Cerebellar nuclear complex (tissue), 1 donor: ENCODE measurements at places on chromosomes 13 and 19.

DNA sequence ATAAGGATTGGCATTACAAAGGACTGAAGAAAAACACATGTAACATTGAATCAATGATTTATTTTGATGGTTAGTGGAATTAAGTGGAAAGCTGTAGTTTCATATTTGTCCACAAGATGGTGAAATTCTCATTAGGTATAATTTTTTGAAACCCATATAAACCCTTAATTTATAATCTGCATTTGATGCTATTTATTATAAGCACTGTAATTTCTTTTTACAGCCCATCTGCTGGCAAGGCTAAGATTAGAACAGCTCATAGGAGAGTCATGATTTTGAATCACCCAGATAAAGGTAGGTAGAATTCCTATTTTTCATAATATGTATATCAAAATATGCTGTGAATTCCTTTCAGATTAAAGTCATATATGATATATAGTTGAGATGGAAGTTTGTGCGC is 62.2 kb downstream of the DNAJC15 start:
- no peak for DNase-seq

DNA sequence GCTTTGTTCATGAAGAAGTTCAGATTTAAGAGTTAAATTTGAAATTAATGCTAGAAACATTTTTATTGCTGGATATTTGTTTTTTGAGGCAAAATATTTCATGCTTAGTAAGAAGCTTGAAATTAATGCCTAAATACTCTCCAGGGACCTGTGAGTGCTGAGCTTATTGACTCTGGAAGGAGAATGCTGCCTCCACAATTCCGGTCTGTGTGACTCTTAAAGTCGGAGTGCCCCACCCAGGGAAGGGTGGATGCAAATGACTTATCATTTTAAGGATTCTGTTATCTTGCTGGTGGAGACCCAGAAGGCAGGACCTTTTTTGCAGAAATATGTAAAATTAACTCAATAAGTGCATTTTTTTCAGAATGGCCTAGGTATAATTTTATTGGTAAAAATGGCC is 143.8 kb upstream of the RXFP2 start:
- DNase-seq = no peak

DNA sequence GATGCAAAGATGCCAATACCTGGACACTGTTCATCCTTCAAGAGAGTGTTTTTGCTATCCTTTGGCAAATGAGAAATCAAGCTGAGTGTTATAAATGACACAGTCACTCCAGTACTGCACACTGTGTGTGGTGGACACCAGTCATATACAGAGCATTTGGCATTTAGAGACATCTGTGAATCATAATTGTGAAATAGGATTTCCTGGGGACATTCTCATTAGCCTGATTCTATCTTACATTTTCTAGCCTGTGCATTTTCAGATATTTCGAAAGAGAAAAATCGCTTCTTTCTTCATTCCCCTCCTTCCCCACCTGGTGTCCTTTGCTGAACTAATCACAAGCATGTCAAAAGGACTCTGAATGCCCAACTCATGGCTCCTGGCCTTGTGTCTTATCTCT is 781.0 kb upstream of the ARGLU1 start:
- no peak for DNase-seq

- no peak for DNase-seq
These were observed 40.2 kb downstream of the KCNRG start for GRCh38 chr13:50055454-50055853.

- no peak for DNase-seq
These were observed 7.2 kb downstream of the CARS2 start for GRCh38 chr13:110698689-110699088.

GRCh38 chr13:75480671-75481175 is 1.2 kb downstream of the TBC1D4 start:
- DNase-seq = no peak

DNA sequence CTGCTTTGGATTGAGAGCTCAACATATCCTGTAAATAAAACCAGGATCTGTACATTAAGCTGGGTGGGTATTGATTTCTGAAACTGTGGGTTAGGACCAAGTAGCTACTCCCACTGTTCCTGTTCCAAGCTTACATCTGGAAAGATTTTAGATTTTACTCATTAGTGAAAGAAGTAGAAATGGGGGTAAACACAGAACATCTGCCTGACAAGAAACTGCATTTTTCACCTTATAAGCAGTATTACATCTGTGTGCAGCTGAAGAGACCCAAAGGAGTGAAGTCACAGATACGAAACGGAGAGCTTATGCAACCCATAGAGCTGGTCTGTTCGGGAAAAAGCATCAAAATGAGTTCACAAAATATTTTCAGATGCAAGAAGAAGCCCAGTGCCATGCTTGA is 235.2 kb downstream of the SLITRK5 start:
- DNase-seq = no peak

- DNase-seq = no peak
These were observed 1.1 kb downstream of the NAA16 start for GRCh38 chr13:41312176-41312500.
